HuH-7 (cell line): ENCODE measurements at places on chromosomes 16 and 17.

DNA sequence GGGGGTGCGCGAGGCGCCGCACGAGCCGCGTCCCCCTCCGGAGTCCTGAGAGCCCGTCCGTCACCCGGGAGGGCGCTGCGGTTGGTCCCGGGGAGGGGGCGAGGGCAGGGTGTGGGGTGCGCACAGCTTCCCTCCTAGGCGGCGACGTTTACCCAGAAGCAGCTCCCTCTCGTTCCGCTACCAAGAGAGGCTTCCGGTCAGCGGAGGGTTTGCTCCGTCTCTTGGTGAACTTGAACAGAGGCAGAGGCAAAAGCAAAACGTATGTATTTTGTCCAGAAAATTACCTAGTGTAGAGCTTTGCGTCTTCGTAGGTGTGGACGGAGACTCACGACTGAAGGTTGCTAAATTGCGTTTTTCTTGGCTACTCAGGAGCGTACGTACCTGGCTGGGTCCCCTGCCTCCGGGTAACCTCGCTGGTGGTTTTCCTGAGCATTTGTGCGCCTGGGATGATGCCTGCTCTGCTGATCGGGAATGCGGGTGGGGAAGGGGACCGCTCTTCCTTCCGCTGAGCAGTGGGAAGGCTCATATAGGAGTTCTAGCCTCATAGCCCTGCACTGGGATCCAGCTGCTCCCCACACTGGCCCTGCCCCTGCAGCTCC is 833 bp downstream of the WSCD1 start:
- peak; percentile 21 for DNase-seq

DNA sequence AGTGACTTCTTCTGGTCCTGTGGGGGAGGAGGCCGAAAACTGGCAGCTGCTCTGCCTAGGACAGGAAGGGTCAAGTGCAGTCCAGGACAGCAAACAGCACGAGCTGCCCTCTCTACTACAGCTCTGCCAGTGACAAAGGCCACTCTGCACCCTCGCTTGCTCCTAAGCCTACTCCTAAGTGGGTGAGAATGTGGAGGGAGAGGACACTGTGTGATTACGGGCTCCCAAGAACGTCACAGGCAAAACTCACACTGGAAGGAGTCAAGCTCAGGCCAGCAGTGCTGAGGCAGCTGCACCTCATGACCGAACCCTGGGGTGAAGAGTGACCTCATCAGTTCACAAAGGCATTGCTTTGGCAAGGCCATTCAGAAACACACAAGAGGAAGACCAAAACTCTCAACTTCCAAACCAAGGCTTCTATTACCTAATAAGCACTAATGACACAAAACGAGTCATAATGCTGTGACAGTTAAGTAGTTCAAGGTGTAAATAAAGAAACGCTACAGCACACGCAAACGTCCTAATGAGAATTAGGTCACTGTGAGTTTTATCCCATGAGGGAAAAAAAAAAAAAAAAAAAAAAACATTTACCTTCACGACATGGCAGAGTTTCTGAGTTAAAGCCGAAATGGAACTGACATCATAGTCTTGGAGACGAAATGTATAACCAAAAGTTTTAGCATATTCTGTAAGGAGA is 35.1 kb downstream of the MARF1 start:
- no peak for DNase-seq

GRCh38 chr16:68954911-68955635 is 111.7 kb downstream of the TANGO6 start:
- no peak for DNase-seq

GRCh38 chr17:45240905-45241327 is 19.2 kb downstream of the FMNL1 start:
- DNase-seq: no peak

GRCh38 chr16:81195885-81196534 is 42.5 kb upstream of the BCO1 start:
- DNase-seq: no peak

- DNase-seq: no peak
Observed at GRCh38 chr16:59601452-59601851, 867.3 kb upstream of the GOT2 start.

DNA sequence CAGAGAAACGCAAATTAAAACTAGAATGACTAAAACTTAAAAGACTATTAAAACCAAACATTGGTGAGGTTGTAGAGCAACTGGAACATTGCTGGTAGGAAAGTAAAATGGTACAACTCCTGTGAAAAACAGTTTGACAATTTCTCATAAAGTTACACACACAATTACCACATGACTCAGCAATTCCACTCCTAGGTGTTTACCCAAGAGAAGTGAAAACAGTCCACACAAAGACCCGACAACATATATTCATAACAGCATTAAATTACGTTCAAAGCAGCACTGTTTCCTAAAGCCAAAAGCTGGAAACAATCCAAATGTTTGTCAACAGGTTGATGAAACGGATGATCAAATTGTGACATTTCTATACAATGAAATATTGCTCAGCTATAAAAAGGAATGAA is 26.5 kb upstream of the ALOX12 start:
- no peak for DNase-seq

DNA sequence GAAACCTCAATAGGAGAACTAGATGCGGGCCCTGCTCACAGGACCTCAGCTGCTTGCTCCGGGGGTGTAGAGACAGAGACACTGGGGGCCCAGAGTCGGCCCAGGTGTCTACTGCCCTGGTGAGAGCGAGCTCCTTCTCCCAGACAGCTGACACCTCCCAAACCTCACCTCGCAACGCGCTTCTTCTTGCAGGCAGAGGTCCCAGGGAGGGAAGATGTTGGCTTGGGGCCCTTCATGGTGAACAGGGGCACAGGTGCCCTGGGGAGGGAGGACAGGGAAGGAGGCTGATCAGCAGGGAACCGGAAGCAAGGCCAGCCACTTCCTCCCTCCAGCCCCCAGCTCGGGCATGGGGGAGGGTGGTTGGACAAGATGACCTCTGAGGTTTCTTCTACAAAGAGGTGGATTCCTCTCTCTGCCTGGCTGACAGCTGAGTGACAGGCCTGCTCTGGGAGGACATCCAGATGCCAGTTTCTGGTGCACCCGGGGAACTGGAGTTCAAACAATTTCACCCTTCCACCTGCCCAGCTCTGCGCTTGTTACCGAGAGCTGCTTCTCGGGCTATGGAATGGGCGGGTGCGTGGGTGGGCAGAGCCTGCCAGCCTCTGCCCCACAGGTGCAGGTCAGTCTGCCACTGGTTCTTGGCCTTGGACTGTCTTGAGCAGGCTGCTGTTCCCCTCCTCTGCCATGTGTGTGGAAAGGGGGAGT is 11.7 kb upstream of the GFAP start:
- DNase-seq: no peak

GRCh38 chr17:57864273-57864672 is 14.4 kb upstream of the MRPS23 start:
- no peak for DNase-seq

DNA sequence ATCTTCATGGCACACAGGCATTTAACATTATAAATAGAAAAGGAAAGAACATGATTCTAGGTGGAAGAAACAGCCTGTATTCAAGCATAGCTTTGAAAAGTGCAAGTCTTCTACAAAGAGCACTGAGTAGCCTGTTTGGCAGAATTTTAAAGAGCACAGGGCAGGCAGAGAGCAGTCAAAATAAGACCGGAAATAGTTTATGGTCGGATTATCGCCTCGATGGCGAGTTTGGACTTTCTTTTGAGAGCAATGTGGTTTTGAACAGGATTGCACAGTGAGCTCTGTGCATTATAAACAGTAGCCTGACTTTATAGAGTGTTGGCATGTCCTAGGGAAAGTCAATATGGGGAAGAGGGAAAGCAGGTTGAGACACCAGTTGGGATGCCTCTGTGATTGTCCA is 6.2 kb upstream of the TMEM100 start:
- no peak for DNase-seq

DNA sequence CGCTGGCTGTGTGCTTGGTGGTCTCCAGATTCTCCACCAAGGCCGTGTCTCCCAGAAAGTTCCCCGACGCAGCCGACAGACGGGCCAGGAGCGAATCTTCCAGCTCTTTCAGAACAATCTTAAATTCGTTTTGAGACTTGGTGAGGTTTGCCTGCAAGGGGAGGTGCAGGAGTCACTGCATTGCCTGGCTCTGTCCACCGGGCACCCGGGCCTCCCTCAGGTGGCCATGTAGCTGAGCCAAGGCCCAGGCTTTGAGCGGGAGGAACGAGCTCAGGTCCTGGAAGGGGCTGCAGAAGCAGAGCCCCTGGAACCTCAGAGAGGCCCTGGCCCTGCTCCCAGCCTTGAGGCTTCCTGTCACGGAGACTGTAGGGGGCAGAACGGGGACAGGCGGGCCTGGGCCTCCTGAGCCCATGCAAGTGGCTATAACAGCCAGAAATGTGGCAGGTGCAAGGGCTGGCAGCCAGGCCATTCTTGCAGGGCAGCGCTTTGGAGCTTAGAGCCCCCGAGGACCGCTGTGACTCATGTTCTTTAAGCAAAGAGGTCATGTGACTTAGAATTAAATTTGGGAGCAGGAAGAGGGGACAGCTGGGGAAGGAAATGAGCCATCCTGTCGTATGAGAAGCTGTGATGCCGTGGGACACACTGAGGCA is 72.4 kb downstream of the PGS1 start:
- no peak for DNase-seq

DNA sequence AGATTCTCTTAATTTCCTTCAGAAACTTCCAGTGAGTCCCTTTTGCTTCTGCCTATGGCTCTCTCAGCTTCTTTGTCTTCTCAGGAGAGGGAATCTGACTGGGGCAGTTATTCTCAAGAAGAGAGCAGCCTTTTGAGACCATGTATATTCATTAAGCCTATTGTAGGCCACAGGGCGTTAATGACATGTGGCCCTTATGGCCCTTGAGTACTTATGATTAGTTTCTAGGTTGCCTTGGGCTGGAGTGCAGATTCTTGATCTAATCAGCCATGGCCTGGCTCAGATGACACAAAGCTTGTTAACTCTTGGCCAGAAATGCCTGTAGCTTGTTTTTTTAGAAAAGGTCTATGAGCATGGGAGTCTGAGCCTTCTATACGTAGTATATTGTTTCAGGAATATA is 17.4 kb downstream of the MFSD11 start:
- DNase-seq: no peak

GRCh38 chr17:76479515-76480060 is 12.2 kb downstream of the AANAT start:
- DNase-seq: no peak

DNA sequence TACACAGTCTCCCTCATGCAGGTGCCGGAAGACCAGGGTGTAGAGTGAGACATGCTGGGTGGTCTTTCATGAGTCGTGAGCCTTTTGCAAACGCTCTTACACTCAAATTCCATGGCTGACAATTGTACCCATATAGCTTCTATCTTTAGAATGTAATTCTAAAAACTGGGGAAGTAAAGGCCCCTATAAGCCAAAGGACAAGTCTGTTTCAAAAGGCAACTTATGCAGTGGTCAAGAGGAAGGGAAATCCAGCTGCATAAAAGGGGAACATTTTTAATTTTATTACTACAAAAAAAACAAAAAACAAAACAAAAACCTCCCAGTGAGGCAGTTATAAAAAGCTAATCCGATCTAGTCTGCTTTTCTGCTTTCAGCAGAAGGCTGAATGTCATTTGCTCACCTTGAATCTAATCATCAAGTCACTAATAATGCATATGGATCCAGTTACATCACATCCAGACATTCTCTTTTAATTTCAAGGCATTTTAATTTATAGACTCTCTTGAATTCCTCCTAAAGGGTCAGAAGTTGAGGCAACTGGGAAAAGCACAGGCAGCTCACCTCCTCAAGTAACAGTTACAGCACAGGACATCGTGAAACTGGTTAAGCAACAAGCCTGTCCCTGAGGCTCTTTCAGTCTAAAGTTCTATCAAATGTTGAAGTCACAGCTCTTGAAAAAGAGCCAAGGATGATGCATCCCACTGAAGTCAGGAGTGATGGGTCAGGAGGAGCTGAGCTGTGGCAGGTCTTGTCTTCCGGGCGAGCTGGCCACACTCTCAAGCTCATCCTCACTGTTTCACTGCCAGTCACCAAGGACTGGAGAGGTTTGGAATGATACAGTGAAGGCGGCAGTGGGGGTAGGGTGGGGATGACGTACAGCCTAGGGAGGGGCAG is 99.7 kb downstream of the VPS53 start:
- no peak for DNase-seq

DNA sequence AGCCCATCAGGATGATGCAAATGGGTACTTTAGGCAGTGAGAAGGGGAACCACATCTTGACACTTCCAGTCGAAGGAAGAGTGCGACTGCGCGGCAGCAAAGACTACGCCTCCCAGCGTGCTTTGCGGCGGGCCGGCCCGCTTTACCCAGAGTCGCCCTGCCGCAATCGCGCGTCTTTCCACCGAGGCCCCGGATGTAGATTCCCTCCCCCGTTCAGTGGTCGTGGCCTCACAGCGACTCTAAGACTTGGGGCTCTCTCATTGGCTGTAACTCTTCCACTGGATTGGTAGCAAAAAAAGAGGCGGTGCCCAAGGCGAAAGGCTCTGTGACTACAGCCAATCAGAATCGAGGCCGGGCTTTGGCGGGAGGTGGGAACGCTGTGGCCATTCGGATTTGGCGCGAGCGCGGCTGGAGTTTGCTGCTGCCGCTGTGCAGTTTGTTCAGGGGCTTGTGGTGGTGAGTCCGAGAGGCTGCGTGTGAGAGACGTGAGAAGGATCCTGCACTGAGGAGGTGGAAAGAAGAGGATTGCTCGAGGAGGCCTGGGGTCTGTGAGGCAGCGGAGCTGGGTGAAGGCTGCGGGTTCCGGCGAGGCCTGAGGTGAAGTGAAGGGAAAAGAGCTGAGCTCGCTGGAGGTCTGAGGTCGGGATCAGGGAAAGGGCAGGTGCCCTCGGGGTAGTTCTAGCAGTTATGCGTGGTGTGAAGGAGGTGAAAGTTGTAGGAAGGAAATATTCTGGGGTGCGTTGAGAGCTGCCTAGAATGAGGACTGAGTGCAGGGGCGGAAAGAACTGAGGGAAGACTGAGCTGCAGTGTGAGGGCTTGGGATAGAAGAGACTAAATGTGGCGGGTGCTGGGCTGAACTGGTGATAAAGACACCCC is at the start of gene CDC6:
CDC6 (plus strand) TSS at position 386 of the 876 bp plus-strand sequence. CDS start 1,542 bp downstream, outside the sequence.
- DNase-seq: peak; percentile 88

- no peak for DNase-seq
Observed at GRCh38 chr16:85171759-85172454, 59.6 kb upstream of the CIBAR2 start.

- no peak for DNase-seq
Observed at GRCh38 chr16:5665834-5666233, 568.2 kb upstream of the EEF2KMT start.

DNA sequence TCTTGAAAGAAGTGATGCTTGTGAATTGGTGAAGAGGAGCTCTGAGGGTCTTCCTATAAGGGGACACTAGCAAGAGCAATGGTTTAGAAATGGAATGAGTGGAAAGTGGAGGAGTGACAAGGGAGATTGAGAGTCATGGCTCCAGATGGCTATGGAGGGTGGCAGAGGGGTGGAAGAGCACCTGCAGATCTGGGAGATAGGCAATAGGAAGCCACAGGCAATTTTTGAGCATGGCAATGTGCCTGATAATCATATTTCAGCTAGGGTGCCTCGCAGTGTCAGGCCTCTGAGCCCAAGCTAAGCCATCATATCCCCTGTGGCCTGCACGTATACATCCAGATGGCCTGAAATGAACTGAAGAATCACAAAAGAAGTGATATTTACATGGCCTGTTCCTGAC is 21.5 kb downstream of the RGS9 start:
- DNase-seq: no peak
